Mesenchymal stem cell (in vitro differentiated cells and primary cell): ENCODE measurements at places on chromosomes 5 and 9.

DNA sequence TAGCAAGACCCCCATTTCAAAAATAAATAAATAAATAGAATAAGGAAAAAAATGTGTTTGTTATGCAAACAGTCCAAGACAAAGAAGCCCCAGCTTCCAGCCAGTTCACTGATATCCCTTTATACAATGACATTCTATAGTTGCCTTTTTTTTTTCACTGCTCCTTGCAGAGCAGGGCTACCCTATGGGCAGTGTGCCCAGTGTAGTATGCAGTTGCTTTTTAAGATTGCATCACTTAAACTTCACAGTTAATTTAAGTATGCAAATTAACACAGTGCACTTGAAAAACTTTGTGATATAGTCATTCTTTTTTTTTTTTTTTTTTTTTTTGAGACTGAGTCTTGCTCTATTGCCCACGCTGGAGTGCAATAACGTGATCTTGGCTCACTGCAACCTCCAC, 40.8 kb upstream of the ARRDC3 start:
- H3K27ac ChIP-seq, result no peak overlapping the region
- H3K4me3 ChIP-seq, result no peak overlapping the region
- DNase-seq, result no peak
- peaks cover 2% of the 10 kb centered on the region for H3K4me1 ChIP-seq
- no peaks in the 10 kb centered on the region for H3K27me3 ChIP-seq

- peak; percentile 58 for DNase-seq
- H3K27ac ChIP-seq, result no peak overlapping the region
- no peaks in the 10 kb centered on the region for H3K4me1 ChIP-seq
- H3K36me3 ChIP-seq, result no peaks in the 10 kb centered on the region
- no peak overlapping the region for H3K4me3 ChIP-seq
Observed at GRCh38 chr5:51567636-51568035, 184.4 kb downstream of the ISL1 start.

DNA sequence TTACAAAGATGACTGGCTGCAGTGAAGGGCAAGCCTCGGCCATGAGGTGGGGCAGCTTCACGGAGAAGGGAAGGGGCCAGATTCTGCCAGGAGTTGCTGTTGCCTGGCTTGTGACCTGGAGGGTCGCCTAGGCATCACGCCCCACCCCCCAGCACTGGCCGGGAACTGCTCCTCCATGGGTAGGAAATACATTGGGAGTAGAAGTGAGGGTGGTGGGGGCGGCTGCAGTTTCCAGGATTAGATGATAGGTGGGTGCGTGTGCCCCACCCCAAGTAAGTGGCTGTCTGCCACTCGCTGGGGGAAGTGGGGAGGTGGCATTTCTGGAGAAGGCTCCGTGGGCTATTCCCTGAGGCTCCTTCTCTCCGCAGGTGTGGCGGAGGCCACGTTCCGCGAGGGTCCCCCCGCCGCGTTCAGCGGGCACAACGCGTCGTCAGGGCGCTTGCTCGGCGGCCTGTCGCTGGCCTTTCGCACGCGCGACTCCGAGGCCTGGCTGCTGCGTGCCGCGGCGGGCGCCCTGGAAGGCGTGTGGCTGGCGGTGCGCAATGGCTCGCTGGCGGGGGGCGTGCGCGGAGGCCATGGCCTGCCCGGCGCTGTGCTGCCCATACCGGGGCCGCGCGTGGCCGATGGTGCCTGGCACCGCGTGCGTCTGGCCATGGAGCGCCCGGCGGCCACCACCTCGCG, 16.9 kb downstream of the CRB2 start:
- H3K27ac ChIP-seq, result no peak overlapping the region
- H3K27me3 ChIP-seq, result peaks cover 93% of the 10 kb centered on the region
- no peak for DNase-seq
- H3K36me3 ChIP-seq, result no peaks in the 10 kb centered on the region
- peaks cover 59% of the 10 kb centered on the region for H3K4me1 ChIP-seq

DNA sequence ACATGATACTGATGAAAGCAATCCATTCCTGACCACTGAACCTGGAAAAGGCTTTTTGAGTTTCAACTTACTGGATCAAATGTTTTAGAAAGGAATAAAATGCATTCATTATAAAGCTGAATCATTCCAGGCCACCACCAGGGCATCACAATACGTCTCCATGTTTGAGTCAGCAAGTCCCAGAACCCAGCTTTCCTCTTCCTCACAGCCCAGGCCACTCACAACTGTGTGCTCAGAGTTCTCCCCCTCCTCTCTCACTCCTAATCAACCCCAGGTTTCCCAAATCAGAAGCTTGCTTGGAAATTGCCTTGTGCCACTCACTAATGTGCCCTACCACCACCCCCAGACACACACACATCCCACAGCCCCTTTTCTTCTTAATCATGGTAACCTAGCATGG, 91.7 kb downstream of the GNA14 start:
- no peak for DNase-seq
- H3K4me1 ChIP-seq, result no peaks in the 10 kb centered on the region

DNA sequence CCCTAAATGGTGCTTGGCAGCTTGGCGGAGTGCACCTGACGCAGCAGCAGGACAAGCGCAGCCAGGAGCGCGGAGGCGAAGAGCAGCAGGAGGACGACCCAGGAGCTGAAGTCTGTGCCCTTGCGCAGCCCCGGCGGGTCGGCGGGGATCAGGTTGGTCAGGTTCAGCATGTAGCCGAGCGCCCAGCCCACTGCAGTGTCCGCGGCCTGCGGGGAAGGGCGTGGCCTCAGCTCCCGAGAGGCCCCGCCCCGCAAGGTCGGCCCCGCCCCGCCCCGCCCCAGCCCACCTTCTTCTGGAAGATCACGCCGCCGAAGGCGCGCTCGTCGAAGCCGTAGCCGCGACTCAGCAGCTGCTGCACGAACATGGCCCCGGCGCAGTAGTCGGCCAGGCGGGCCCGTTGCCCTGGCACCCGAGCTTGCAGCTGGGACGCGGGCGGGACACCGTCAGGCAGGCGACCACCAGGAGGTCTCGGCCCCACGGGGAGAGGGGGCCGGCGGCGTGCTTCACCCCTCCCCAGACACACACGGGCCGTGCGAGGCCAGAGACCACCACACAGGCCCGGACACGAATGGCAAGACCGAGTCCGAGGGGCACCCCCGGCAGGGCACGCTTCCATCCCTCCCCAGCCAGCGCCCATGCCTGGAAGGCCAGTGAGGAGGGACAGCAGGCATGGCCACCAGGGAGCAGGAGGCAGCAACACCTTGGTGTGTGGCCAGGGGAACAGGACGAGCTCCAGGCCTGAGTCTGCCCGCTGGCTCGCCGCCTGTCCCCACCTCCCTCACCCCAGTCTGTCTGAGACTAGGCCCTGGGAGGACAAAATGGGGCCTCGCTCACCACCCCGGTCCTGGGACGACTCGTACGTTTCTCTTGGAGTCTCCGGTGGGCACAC, 2.9 kb upstream of the NPDC1 start:
- H3K27ac ChIP-seq, result no peak overlapping the region
- DNase-seq, result no peak
- peaks cover 81% of the 10 kb centered on the region for H3K27me3 ChIP-seq
- H3K36me3 ChIP-seq, result no peaks in the 10 kb centered on the region
- peaks cover 34% of the 10 kb centered on the region for H3K4me1 ChIP-seq

DNA sequence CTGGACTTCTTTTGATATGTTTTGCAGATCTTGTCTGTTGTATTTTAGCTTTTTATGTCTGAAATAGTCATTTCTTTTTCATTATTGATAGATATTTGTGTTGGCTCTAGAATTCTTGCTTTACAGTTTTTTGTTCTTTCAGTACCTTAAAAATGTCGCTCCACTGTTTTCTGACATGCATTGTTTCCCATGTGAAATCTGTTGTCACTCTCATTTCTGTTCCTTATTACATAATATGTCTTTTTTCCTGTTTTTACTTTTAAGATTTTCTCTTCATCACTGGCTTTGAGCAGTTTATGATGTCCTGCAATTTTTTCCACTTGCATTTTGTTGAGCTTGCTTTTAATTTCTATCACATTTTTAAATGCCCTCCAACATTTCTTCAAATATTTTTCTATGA, 270.4 kb upstream of the TARS1 start:
- H3K27me3 ChIP-seq, result no peaks in the 10 kb centered on the region
- peak; percentile 22 for DNase-seq
- no peaks in the 10 kb centered on the region for H3K36me3 ChIP-seq
- H3K4me3 ChIP-seq, result no peak overlapping the region
- no peaks in the 10 kb centered on the region for H3K4me1 ChIP-seq

- no peaks in the 10 kb centered on the region for H3K27me3 ChIP-seq
- peaks cover 2% of the 10 kb centered on the region for H3K4me1 ChIP-seq
- no peak overlapping the region for H3K4me3 ChIP-seq
- no peak overlapping the region for H3K27ac ChIP-seq
- no peaks in the 10 kb centered on the region for H3K36me3 ChIP-seq
Observed at GRCh38 chr5:167725264-167725663, 566.2 kb upstream of the WWC1 start.

- H3K36me3 ChIP-seq, result no peaks in the 10 kb centered on the region
- H3K4me3 ChIP-seq, result no peak overlapping the region
- peaks cover 4% of the 10 kb centered on the region for H3K4me1 ChIP-seq
- no peak overlapping the region for H3K27ac ChIP-seq
Observed at GRCh38 chr5:94562327-94562971, 56.0 kb downstream of the KIAA0825 start.

DNA sequence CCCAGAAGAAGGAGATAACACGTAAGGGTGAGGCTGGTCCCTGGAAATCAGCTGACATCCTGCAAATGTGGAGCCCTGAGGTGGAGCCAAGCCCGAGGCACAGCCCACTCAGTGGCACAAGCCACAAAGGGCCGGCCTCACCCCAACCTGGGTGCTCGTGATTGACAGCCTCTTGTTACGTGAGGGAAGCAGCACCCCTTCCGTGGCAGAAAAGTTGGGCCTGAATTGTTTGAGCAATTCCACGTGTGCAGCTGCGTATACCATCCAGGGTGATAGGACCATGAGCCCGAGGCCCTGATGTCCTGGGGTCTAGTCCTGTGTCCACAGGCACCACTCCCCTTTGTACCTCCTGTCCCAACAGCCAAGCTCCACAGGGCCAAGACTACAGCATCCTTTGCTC, 4.8 kb downstream of the ORM2 start:
- peaks cover 5% of the 10 kb centered on the region for H3K27me3 ChIP-seq
- no peaks in the 10 kb centered on the region for H3K4me1 ChIP-seq
- H3K27ac ChIP-seq, result no peak overlapping the region
- no peak overlapping the region for H3K4me3 ChIP-seq
- no peak for DNase-seq
- H3K36me3 ChIP-seq, result peaks cover 42% of the 10 kb centered on the region

DNA sequence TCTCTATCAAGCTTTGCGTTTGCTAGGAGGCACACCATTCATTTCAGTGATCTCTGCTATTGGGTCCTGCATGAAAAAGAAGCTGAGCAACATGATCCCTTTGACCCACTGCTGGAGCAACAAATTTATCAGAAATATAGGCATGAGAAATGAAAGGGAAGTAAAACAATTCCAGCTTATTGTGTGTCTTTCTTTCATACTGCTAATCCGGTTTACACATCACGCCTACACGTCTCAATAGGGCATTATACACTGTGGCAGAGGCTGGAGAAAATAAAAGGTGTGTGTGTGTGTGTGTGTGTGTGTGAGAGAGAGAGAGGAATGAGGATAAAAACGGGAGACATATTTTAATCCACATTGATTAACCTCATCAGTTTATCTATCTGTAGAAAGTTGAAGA, 2.4 kb downstream of the PTCH1 start:
- no peak overlapping the region for H3K4me3 ChIP-seq
- no peak for DNase-seq
- peaks cover 23% of the 10 kb centered on the region for H3K27me3 ChIP-seq
- peaks cover 21% of the 10 kb centered on the region for H3K4me1 ChIP-seq
- no peaks in the 10 kb centered on the region for H3K36me3 ChIP-seq
- H3K27ac ChIP-seq, result no peak overlapping the region

DNA sequence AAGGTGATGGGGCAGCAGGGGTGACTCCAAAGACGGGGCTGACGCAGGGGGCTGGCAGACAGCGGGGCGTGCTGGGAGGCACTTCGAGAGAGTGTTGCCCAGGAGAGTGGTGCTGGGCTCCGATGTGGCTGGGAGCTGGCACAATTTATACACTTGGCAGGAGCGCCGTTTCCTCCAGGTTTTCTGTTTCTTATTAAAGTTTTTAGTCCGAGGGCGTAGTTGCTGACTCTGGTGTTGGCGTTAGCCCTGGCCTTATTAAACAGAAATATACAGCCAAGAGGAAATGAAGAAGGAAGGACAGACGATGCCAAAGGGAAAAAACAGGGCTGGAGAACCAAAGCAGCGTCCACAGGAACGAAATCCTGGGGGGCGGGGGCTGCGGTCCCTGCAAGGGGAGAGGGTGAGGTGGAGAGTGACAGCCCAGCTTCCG, 139.6 kb upstream of the PHYKPL start:
- H3K36me3 ChIP-seq, result no peaks in the 10 kb centered on the region
- H3K27me3 ChIP-seq, result peaks cover 37% of the 10 kb centered on the region
- DNase-seq, result no peak
- no peaks in the 10 kb centered on the region for H3K4me1 ChIP-seq
- no peak overlapping the region for H3K27ac ChIP-seq
- peak overlapping the region; percentile 69 for H3K4me3 ChIP-seq

DNA sequence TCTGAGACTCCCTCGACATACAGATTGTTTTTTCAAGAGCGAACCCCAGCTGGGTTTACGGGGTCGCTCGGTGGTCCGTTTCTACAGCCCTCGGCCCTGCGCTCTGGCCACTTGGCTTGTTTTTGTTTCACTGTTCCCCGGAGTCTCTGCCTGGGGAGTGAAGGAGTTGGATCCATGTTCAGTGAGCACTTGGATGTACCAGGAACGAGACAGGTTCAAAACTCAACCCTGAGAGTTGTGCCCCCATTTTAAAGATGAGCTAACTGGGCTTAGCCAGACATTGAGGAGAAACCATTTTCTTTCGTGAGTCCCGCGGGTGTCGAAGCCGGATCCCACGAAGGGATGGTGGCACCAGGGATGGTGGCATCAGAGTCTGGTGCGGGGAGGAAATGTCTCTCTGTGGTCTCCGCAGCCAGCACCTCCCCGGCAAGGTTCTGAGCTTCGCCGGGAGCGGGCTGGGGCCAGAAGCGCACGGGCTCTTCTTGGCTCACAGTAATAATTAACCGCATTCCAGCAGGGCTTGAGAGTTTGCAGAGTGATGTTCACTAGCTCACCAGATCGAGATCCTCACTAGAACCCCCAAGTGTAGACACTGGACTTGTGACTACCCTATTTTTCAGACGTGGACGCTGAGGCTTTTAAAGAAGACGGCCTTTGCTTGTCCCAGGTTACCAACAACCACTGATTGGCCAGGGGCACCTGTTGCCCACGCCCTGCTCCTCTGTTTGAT, 1.0 kb downstream of the MSX2 start:
- no peak for DNase-seq
- H3K36me3 ChIP-seq, result peaks cover 11% of the 10 kb centered on the region
- peaks cover 68% of the 10 kb centered on the region for H3K27me3 ChIP-seq
- H3K4me3 ChIP-seq, result no peak overlapping the region
- H3K4me1 ChIP-seq, result peaks cover 15% of the 10 kb centered on the region
- no peak overlapping the region for H3K27ac ChIP-seq

GRCh38 chr5:92548346-92548745, 1032.7 kb downstream of the NR2F1-AS1 start:
- no peak overlapping the region for H3K27ac ChIP-seq
- peak; percentile 38 for DNase-seq
- H3K27me3 ChIP-seq, result no peaks in the 10 kb centered on the region
- H3K36me3 ChIP-seq, result no peaks in the 10 kb centered on the region
